ENCODE measurements at places on chromosomes 12 and 14. TPM values are rescaled to one million over a fixed set of nuclear protein-coding genes. Genes with fewer than 3 reads are reported as not detected.

- no peak for DNase-seq
Measured at GRCh38 chr12:29187756-29188155, 38.7 kb downstream of the FAR2 start.

DNA sequence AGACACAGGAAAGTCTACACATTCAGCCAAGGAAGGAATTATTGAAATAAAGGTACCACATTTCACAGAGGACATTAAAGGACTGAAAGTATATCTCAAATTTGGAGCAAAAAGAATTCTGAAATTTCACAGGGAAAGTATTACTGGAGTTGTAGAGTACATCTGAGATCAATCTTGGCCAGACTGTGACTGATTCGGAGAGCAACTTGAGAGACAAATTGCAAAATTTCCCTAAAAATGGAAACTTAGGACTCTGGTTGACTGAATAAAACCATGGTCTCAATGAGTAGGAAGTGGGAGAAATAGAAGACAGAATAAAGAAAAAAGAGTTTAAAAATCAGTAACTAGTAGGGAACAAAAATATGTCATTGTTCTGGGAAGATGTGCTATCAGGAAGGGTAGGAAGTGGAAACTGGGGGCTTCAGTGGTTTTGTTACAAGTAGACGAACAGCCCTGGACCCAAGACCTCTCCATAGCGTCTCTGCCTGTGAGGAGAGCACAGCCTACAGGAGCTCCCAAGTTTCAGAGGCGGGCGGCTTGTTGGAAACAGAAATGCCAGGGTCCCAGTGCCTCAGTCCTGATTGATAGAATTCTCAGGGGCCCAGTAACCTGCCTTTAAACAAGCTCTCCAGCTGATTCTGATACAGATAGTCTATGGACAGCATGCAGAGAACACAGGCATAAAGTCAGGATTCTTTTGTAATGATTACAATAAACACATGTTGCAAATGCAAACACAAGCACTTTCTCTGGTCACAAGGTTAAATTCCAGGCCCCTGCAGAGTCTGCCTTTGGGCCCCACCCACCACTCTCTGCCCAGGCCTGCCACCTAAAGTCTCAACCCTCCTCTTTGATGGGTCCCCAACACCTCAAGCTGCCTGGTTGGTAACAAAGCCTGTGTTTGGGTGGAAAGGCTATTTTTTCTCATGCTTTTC is 63.1 kb downstream of the BBS10 start:
- peak; percentile 56 for DNase-seq

Gene FAM222A
- total RNA-seq = 1.2 TPM

DNA sequence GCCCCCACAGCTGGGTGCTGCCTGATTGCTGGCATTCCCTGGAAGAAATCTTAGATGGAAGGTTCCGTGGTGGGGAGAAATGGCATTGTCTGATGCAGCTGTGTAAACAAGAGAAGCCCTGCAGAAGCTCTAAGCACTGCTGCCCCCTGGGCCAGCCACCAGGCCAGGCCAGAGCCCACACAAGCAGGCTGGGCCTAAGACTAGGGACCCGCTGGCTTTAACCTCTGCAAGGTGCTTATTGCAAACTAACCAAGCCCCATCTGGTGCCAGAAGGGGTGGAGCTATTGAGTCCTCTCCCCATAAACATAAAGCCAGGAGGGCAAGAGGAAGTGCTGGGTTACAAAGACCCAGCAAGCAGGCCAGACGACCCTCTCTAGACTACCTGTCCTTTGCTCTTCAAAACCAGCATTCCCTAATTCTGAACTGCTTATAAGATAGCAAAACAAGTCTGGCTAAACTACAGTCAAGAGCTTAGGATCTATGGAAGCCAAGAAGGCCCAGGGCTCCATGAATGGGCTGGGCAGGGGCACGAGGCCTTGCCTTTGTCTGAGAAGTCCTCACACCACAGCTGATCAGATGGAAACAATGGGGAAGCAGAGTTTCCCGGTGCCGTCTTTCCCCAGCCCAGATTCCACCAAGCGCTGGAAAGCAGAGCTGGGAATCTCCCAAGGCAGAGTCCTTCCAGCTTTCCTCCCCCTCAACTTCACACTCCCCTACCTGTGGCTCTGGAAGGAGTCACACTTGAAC is 28.8 kb downstream of the P2RX4 start:
- peak; percentile 19 for DNase-seq

GRCh38 chr12:48999371-49000131 is at the start of gene DDN:
Gene DDN, minus strand, starts transcription at chr12:48999375. Its CDS starts 88 bp downstream, at chr12:48999287.
- peak; percentile 67 for DNase-seq

- no peak for DNase-seq
Measured at GRCh38 chr12:89927226-89927698, 218.6 kb upstream of the ATP2B1 start.

GRCh38 chr14:35261774-35262173 is 30.4 kb upstream of the PSMA6 start:
- DNase-seq = no peak

Gene TARBP2
- total RNA-seq = 49.6 TPM

Gene POTEG
- total RNA-seq = not detected

GRCh38 chr12:3244219-3244750 is 167.1 kb downstream of the TSPAN9 start:
- no peak for DNase-seq

DNA sequence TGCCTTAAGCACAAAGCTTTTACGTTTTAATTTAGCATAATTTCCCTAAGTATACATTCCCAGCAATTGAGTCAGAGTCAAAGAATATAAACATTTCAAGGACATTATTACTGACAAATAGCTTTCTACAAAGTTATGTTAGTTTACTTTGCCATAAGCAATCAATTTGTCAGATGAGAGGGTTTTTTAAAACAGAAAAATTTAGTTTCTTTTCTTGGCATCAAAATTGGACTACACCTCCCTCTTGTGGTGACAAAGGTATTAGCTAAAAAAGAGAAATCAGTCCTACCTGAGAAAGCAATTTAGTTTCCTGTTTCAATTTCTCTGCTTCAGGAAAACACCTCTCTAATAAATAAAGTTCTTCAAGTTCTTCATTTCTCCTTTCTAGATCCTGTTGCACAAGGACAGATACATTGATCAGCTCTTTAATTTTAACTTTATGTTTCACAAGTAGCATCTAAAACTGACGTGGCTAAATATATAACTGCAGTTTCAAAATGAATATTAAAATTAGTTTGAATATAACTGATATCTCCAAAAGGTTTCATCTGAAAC is 39.9 kb downstream of the DNAI7 start:
- DNase-seq = peak; percentile 26

GRCh38 chr14:75252254-75252837 is 26.3 kb upstream of the FOS start:
- DNase-seq = no peak

DNA sequence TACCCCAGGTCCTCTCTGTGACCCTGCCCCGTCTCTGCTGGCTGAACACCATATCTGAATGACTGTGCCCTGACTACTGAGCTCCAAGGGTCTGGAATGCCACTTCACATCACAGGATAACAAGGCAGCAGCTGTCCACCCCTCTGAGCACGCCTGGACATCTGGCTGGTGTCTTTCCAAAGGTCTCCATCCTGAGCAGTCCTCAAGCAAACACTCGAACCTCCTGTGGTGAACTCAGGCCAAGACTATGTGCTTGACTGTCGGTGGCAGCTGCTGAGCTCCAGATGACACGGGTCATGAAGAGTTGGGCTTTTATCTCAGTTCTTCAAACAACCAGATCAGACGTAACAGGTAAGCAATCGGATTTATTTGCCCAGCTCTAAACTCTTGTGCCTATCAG is 117.2 kb upstream of the BCL2L14 start:
- peak; percentile 64 for DNase-seq

DNA sequence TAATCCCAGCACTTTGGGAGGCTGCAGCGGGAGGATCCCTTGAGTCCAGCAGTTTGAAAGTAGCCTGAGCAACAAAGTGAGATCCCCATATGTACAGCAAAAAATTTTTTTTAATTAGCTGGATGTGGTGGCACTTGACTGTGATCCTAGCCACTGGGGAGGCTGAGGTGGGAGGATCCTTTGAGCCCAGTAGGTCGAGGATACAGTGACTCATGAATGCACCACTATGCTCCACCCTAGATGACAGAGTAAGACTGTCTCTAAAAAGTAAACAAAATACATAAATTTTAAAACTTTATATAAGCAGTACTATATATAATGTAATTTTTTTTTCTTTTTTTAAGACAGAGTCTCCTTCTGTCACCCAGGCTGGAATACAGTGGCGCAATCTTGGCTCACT is 115.4 kb downstream of the ESR2 start:
- DNase-seq = no peak

Gene FGF23
- total RNA-seq = not detected

Gene TBX3
- 19.3 TPM for total RNA-seq

GRCh38 chr14:83828406-83828805 is 1701.5 kb upstream of the FLRT2 start:
- DNase-seq = no peak

DNA sequence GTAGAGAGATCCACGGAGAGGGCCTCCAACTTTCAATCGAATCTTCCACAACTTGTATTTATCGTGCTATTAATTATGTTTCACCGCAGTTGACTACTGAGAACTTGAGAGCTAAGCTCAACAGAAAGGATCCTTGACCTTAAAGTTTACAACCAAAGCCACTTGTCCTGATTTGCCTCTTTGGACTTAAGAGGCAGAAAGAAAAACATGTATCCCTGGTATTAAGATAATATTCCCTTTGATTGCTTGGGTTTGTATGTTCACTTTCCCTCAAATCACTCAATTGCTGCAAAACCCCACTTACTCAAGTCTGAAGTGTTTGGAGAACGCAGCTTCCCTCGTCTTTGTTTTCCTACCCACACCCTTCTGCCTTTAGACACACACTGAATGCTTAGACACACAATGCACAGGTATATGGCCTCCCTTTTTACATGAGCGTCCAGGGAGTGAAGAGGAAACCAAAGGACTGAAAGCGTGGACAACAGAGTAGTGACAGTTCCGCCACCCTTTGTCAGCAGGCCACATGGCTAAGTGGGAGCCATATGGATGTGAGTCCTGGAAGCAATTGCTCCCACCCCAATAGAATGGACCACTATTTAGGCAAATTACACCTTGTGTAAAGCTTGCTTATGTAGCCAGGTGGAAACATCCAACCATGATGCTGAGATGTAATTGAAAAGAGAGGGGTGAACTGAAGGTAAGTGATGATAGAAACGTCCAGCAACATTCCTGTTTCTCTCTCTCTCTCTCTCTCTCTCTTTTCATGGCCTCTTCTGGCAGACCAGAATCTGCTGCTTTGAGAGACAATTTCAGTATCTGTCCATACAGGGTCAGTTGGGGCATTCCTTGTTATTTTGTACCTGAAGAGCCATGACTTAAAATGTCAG is 1.4 kb upstream of the PKP2 start:
- DNase-seq = no peak

- peak; percentile 40 for DNase-seq
Measured at GRCh38 chr14:60064491-60065072, 27.1 kb upstream of the PCNX4 start.

GRCh38 chr14:53237488-53237887 is 84.4 kb upstream of the DDHD1 start:
- DNase-seq = no peak

Gene ITGB7
- total RNA-seq = not detected

Gene PRKAB1
- total RNA-seq = 19.1 TPM

Gene KRT82
- total RNA-seq = not detected

DNA sequence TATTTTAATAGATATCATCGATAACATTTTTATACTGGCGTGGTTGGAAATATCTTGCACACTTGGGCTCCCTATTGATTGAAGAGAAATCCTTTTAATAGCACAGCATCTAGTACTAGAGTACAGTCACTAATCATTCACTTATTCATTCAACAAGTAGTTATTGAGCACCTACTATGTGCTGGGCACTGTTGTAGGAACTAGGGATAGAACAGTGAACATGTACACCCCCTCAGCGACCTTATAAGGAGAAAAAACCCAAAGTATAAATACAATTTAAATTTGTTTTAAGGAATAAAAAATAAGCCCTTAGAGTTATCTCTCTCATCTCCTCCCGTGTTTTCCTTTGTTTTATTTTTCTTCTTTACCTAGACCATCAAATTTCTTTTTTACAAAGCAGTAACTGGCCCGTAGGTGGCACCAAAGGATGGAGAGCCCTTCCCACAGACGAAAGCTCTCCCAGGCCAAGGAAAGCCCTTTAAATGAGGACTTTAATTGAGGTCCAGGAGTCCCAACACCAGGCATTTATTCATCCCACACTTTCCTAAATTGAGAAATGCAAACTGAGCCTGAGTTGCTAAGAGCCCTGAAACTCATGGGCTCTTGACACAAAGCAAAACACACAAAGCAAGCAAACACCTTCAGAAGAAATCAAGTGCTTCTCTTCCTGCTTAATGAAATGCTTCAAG is 29.0 kb downstream of the PEBP1 start:
- DNase-seq = peak; percentile 27

Gene YAF2
- 17.7 TPM for total RNA-seq

Gene USP44
- not detected for total RNA-seq

Gene KLRC1
- total RNA-seq = not detected

DNA sequence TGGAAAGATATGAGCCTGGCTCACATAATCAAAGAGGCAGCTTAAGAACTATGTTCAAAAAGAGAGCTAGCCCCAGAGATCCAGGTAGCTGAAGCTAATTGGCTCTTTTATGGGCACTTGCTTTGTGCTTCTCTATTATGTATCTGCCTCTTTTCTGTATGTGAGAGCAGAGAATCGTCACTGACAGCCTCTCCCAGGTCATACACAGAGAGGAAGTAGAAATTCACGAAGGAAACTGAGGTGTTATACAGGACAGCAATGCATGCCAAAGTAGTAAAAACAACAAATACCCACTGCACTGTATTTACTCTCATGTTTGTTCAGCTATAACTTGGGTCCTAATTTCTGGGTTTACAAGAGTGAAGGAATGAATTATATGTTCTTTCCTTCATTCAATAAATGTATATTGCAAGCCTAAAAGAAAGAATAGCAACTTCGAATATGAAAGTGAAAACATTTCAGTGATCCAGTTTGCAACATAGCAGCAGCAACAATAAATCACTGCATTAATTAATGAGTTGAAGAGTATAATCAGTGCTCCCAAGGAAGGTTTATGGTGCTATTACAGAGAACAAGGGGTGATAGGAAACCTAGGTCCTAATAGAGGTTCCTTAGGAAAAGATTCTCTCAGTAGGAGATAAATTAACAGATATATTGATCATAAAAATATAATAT is 47.1 kb upstream of the ATXN7L3B start:
- DNase-seq = no peak

Gene RTL1
- not detected for total RNA-seq

Gene TMPRSS12
- not detected for total RNA-seq

- DNase-seq = peak; percentile 39
Measured at GRCh38 chr14:55846826-55847446, 266.9 kb downstream of the KTN1 start.

Gene VRTN
- not detected for total RNA-seq

Gene TMEM132D
- not detected for total RNA-seq
